Mesenteric fat pad (tissue), 1 donor: ENCODE measurements at places on chromosomes 2 and 18. TPM values are rescaled to one million over a fixed set of nuclear protein-coding genes. Genes with fewer than 3 reads are reported as not detected.

ANKRD29 gene
- 11.9 TPM for total RNA-seq

DYNAP gene
- not detected for total RNA-seq

ALPP gene
- total RNA-seq: not detected

LINC00305 gene
- total RNA-seq: not detected

PUM2 gene
- total RNA-seq: 74.2 TPM

CD28 gene
- total RNA-seq: 15.7 TPM

MSH2 gene
- total RNA-seq: 8.3 TPM

FAM136A gene
- total RNA-seq: 25.9 TPM

SDC1 gene
- total RNA-seq: 2.3 TPM

CRYBA2 gene
- not detected for total RNA-seq

ALPI gene
- 0.71 TPM for total RNA-seq

VIL1 gene
- 0.55 TPM for total RNA-seq

IL36RN gene
- not detected for total RNA-seq

TFCP2L1 gene
- 3.1 TPM for total RNA-seq

LBH gene
- 34.9 TPM for total RNA-seq

RPRM gene
- 0.22 TPM for total RNA-seq

AGXT gene
- 0.32 TPM for total RNA-seq

ST3GAL5 gene
- 33.1 TPM for total RNA-seq

TFPI gene
- 66.8 TPM for total RNA-seq

GPR35 gene
- total RNA-seq: 1.9 TPM

KIF5C gene
- total RNA-seq: 0.84 TPM

PLEKHB2 gene
- 68.2 TPM for total RNA-seq

SFTPB gene
- not detected for total RNA-seq

EFEMP1 gene
- 446 TPM for total RNA-seq

POU3F3 gene
- not detected for total RNA-seq

RAB27B gene
- total RNA-seq: 0.93 TPM

MYOM1 gene
- 3.9 TPM for total RNA-seq

UGT1A5 gene
- not detected for total RNA-seq

EPB41L3 gene
- total RNA-seq: 249 TPM

ABCB11 gene
- total RNA-seq: 0.06 TPM

ANKRD30BL gene
- not detected for total RNA-seq

PRKD3 gene
- total RNA-seq: 35.1 TPM

MAPRE3 gene
- 65.2 TPM for total RNA-seq

SPEG gene
- total RNA-seq: 4.7 TPM

CROCC2 gene
- not detected for total RNA-seq

COL6A3 gene
- 409 TPM for total RNA-seq

CHRND gene
- total RNA-seq: not detected

LAMA1 gene
- 7.9 TPM for total RNA-seq

CFC1 gene
- not detected for total RNA-seq

GALR1 gene
- total RNA-seq: 0.03 TPM

LRP1B gene
- 0.22 TPM for total RNA-seq

SCYGR4 gene
- total RNA-seq: not detected

NDUFB3 gene
- 83.2 TPM for total RNA-seq

ZNF532 gene
- 46.6 TPM for total RNA-seq

CD8B gene
- total RNA-seq: 0.67 TPM

NPHP1 gene
- total RNA-seq: 2.2 TPM

PRKAG3 gene
- total RNA-seq: not detected

SALL3 gene
- total RNA-seq: not detected

EVA1A gene
- total RNA-seq: 0.71 TPM

ITGB6 gene
- total RNA-seq: not detected

TUBA4B gene
- total RNA-seq: not detected

C2orf72 gene
- total RNA-seq: not detected

COL4A4 gene
- total RNA-seq: 0.45 TPM

CCDC150 gene
- total RNA-seq: 1.3 TPM

EML6 gene
- total RNA-seq: 2.4 TPM

C18orf54 gene
- total RNA-seq: 1.3 TPM

DTNA gene
- total RNA-seq: 19.7 TPM

TRIM43 gene
- total RNA-seq: not detected
